ENCODE measurements at places on chromosomes 13 and 19. TPM values are rescaled to one million over a fixed set of nuclear protein-coding genes. Genes with fewer than 3 reads are reported as not detected.

Gene IGLON5
- total RNA-seq, result 0.09 TPM

Gene PTPRH
- not detected for total RNA-seq

DNA sequence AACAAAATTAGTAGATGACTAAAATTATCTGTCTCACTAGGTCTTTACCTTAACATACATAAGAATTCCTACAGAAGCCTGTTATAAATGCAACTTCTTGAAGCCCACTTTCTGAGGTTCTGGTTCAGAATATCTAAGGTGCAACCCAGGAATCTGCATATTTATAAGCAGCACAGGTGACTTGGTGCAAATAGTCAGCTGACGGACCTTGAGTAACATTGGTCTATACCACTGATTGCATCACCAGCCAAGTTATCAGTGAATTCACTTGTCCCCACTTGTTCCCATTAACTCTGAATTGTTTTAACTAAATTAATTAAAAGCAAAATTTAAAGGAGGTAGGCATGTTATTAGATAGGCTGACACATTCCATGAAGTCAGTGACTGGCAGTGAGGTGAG, 109.9 kb downstream of the FRY start:
- no peak for ATAC-seq

GRCh38 chr19:7705387-7706187, 3.7 kb upstream of the FCER2 start:
- peak; percentile 96 for ATAC-seq

DNA sequence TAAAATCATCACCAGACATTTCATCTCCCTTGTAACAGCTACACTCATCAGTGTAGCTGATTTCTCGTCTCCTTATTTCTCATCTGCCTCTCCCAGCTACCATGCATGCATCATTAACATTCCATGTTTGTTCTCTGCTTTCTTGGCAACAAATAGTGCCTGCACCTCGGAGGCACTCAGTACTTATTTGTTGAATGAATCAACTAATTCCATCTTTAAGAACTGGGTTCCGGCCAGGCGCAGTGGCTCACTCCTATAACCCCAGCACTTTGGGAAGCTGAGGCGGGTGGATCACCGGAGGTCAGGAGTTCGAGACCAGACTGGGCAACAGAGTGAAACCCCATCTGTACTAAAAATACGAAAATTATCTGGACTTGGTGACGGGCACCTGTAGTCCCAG, 63.9 kb upstream of the GTF3A start:
- no peak for ATAC-seq

GRCh38 chr13:93862259-93862658, 617.2 kb downstream of the DCT start:
- no peak for ATAC-seq

- no peak for ATAC-seq
Observed at GRCh38 chr19:51830274-51830673, 35.3 kb downstream of the FPR3 start.

DNA sequence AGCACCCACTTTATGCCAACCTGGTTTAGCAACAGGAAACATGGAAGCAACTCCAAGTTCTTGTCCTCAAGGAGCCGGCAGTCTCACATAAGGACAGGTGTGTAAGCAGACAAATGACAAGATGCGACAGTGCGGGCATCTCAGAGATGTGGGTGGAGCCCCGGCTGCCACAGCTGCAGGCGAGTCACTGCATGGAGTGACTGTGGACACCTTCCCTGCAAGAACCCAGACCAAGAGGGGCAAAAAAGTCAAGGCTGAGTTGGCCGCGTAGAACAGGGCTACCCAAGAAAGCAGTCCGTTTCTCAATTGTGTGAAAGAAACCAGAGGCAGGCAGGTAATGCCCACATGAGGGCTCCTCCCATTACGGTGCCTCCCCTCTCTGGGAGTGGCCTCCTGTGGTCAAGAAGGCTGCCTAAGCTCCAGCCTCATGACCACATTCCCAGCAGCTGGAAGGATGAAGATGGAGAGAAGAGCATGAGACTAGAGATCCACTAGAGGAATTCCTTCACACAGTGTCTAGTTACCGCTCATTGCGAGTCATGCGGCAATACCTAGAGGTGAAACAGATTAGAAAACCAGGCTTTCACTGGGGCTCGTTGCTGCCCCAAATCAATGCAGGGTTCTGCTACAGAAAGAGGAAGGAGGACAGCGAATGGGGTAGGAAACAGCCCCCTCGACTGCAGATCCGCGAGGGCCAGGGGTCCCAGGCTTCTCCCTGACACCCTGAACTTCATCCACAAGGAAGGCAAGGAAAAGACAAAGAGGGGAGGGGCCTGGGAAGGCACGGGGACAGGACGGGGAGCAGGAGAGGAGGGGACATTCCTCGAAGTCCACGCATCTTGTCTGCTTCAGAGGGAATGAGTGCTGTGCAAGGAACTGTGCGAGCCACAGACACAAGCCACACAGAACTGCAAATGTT, 80.2 kb downstream of the SPACA7 start:
- no peak for ATAC-seq

GRCh38 chr13:96940961-96941360, 53.3 kb downstream of the OXGR1 start:
- ATAC-seq, result no peak

DNA sequence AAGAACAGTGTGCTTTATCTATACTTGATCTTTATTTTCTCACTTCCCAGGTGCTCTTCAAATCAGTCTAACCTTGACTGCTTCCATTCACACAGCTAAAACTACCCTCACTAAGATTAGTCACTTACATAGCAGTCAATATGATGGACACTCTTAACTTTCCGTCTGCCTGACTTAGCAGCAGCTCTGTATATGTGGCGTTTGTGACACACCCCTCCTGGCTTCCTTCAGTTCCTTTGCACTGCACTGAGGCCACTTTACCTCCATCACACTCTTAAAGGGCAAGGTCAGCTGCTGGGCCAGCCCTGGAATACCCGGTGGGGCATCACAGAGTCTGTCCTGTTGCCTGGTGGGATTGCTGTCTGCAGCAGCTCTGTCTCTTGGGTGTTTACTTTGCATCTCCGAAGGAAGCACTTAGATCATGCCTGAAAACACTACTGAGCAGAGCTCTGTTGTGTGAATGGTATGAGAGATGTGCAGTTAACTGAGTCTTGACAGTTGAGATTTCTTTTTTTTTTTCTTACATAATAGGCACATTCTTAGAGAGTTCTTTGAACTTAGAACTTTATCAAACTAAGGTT, 35.6 kb upstream of the IL17D start:
- ATAC-seq, result no peak
